CD4-positive, alpha-beta T cell treated with Interleukin-12 subunit alpha and Interleukin-12 subunit beta, for 1 hour (primary cell): ENCODE measurements at places on chromosomes 2 and 18.

DNA sequence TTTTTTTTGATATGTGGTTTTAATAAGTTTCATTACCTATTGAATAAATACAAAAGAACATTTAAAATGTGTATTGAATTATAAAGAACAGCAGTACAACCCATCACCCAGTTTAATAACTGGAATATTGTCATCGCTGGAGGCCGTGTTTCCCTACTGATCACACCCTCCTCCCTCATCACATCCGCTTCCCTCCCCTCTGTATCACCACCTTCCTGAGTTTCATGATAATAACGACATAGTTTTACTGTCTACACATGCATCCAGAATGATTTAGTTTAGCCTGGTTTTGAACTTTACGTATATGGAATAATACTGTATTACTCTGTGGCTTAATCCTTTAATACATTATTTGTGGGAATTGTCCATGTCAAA lies 2.1 kb downstream of the SERPINB8 start:
- DNase-seq, result no peak

DNA sequence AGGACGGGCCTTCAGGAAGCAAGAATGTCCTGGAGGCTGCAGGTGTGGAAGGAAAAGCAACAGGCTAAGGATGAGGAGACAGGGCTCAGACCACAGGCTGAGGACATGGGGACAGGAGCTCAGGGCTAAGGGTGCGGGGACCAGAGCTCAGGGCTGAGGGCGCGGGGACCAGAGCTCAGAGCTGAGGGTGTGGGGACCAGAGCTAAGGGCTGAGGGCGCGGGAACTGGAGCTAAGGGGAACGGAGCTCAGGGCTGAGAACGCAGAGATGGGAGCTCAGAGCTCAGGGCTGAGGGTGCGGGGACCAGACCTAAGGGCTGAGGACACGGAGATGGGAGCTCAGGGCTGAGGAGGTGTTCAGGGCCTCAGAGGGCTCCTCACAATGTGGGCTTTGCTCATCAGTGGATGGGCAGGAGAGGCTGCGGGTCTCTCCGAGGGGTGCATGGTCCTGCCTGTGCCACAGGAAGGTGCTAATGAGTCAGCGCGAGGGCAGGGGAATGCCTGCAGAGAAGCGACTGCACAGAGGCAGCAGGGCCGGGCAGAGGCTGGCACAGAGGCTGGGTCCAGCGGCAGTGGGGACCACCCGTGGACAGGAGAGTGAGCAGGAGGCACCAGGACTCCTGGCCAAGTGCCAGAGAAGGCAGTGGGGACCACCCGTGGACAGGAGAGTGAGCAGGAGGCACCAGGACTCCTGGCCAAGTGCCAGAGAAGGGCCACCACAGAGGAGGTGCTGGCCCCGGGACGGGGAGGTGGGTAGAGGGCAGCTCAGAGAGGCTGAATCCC lies 271.7 kb downstream of the TWIST2 start:
- DNase-seq, result no peak

DNA sequence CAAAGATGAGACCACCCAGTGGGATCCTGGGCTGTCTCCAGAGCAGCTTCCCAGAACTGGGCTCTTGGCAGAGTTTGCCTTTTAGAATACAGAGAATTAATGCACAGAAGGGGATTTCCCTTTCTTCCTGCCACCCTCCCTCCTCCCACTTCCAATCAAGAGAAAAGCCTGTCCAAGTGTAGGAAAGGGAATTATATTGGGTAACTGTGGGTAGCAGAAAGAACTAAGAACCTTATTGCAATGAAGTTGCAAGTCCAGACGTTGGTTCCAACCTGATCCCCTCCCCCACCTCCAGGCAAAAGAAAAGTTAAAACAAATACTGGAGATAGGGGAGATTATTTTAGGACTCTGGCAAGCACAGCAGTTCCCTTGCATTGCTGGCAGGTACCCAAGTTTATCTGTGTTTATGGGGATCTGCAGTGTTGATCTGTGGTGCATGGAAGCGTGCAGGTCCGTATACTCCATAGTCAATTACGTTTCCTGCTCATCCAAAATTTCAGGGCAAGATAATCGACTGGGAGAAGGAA lies 114.3 kb downstream of the PRKCE start:
- no peak for DNase-seq

DNA sequence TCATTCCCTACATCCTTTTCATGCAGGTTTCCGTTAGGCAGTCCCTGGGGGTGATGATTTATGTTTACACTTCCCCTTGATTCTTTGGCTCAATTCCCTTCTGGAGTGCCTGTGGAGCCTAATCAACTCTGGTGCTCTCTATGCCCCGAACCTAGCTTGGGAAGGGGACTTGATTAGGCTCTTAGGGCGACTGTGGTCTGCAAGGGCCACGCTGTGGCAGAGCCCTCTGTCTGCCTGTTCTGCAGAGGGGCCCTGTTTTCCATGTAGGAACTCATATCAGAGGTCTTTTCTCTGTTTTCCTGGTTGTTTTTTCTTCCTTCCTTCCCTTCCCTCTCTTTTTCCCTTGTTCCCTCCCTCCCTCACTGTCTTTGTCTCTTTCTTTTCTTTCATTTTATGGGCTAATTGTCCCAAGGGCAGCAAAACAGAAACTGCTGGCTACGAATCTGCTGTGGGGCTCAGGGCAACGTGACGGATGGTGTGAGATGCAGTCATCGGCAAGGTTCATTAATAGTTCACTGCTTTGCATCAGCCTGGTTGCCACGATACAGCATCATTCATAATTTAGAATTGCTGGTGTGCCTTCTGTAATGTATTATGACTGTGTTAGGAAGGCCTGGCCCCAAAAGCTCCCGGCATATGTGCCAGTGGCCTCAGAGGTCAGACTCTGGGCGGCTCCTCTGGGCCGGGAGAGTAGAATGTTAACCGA lies 134.5 kb downstream of the NAPG start:
- DNase-seq, result no peak

DNA sequence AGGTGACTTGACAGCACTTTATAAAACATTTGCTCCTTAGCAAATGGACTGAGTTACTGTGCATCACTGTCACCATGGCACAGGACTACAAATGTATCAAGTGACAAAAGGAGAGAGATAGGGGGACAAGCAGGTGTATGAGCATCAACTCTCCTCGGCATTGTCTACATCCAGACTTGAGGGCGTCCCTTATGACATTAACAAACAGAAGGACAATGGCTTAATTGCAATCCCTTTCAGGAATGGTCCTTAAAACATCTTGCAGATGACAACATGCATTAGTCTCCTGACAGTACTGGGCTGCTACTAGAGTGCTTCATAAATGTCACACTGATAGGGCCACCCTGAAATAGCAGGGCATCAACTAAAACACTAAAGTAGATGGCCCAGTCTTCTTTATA lies 198.8 kb downstream of the PDE1A start:
- DNase-seq, result no peak

DNA sequence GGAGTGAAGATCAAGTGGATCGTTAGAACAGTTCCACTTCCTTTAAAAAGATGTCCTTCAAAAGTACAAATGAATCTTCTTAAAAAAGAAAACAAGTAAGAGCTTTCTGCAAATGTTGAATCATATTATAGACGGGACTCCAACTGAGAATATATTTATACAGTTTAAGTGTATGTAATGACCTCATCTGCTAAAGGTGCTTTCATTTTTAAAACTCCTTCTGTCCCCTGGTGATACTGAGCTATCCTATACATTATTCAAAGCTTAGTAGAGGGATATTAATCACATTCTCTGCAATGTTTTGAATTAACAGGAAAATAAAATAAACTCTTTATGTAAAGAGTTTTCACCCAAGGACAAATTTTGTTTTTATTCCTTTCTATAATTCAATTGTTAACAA lies 420.7 kb upstream of the SLC8A1 start:
- DNase-seq, result no peak

GRCh38 chr2:191675807-191676721 lies 1.9 kb upstream of the NABP1 start:
- DNase-seq, result peak; percentile 82

DNA sequence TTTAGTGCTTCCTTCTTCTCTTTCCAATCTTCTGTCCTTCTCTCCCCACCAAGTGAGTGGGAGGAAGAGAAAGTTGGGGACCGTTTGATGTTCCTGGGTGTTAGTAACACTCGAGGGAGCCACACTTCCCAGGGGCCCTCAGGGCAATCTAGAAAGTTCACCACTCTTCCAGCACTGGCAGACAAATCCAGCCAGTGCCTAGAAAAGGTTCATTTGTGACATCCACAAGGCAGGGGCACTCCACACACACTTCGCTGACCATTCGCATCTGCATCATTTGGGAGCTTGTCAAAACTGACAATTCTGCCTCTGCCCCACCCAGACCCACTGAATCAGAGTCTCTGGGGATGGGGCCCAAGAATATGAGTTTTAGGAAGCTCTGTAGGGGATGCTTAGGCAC lies 86.8 kb upstream of the ST3GAL5 start:
- no peak for DNase-seq

GRCh38 chr2:225894236-225894980 lies 494.9 kb downstream of the NYAP2 start:
- DNase-seq, result no peak

DNA sequence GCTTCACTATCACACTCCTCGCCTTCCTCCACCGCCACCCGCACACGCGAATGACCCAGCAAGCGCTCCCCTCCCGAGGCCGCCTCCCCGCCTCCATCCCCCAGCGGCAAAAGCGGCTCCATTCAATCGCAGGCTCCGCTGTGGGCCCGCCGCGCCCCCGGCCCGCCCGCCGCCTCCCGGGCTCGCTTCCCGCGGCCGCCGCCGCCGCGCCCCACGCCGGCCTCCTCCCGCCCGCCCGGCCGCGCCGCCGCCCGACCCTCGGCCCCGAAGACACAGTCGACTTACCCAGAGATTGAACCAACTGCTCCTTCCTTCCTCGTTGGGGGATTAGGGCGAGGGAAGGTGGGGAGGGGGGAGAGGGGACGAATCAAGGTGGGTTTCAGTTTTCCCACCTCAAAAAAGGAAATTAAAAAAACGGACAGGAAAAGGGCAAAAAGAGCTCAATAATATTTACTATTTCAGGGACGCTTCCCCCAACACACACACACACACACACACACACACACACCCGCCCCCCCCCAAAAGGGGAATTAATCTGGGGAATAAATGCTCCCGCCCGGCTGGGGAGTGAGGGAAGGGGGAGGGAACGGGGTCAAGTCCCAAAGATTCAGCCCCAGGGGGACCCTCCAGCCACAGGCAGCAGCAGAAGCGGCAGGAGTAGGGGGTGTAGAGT lies 743 bp downstream of the XPO1 start:
- DNase-seq, result peak; percentile 45

GRCh38 chr2:72950558-72951255 lies 33.4 kb downstream of the EMX1 start:
- no peak for DNase-seq

GRCh38 chr2:220394433-220394832 lies 767.0 kb downstream of the SLC4A3 start:
- no peak for DNase-seq

- DNase-seq, result no peak
Observed at GRCh38 chr2:236179236-236180075, 11.3 kb upstream of the GBX2 start.

DNA sequence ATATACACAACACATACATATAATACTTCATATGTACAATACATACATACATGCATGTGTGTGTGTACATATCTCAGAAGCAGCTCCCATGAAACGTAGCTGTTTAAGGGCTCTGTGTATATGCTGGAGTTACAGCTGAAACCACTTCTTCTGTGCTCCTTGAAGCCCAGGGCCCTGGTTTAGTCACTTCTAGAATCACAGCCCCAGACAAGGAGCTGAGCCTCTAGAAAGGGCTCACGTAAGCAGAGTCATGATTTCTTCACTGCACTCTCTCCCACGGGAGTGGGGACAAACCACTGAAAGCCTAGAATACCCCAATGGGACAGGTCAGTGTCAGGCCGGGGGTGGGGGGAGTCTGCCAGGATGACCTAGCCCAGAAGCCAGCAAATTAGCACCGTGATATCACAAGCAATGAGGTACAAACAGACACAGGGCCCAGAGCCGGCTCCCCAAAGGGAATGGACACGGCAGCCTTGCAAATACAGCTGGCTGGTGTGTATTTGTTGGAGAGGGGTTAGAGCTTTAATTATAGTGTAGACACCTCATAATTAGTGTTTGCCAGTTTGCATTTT lies 90.3 kb downstream of the C1QL2 start:
- no peak for DNase-seq

- DNase-seq, result peak; percentile 7
Observed at GRCh38 chr18:9475643-9476591, 604 bp downstream of the RALBP1 start.

DNA sequence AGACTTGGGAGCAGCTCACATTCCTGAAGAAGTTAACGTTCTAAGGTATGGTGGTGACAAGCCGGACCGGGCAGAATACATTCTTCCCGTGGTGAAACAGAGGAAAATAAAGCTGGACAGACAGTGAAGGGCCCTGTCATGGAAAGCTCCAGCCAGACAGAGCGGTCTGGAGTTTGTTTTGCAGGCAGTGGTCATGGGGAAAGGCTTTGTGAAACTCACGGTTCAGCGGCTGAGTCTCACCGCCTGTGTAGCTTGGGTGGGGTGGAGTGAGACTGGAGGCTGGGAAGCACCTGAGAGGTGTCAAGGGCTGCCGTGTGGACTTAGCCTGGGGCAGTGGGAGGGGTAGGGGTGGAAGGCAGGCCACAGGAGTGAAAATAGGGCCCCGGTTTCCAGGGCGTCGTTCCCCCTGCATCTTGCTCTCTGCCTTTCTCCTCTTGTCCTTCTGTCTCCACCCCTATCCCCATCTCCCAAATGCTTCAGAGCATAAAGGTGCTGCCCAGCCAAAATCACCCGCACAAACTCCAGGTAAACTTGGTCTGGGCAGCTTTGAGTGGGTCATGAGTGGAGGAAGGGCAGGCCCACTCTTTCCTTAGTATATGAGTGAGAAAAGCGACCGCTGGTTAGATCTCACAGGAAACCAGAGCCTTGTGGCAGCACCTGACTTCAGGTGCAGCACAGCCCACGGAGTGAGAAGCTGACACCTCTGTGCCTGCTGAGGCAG lies 11.4 kb upstream of the SLC20A1 start:
- peak; percentile 42 for DNase-seq

GRCh38 chr2:98560256-98560771 lies 48.0 kb downstream of the COA5 start:
- DNase-seq, result no peak

DNA sequence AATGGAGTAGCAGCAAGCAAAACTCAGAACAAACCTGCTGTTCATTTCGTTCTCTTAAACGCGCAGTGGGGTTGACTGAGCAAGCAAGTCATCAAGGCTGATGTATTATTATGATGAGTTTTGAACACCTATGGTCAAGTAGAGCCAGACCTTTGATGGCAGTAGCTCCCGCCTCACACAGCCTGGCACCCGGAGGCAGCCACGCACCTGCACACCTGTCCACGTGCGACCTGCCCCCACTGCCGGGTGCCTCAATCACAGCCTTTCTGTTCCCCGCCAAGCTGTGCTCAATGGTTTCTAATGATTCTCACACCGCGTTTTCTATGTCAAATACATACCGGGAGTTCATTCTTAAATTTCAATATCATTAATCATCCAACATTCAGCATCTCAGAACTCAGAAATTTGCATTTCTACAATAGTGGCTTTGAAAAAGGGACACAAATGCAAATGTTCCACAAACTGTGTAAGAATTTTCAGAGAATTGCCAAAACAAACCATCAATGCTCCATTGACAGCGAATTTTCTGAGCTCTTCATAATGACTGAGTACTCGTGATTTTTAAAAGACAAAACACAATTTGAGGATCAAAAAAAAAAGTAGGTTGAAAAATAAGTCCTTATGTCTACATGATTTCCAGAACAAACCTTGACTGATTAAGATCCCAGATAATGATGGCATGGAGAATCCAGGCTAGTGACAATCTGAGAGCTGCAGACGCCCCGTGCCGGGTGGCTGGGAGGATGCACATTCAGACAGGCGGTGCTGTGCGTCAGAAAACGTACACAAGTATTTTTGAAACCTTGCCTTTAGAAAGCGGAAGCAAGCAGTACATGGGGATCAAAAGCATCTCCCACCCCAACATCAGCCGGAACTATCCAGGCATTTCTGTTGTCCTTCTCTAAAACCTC lies 56.6 kb downstream of the HDAC4 start:
- DNase-seq, result no peak
